ENCODE measurements at places on chromosomes 7 and 10.
A peak's percentile ranks its signal among the peaks of the same experiment; 100 is the strongest.

DNA sequence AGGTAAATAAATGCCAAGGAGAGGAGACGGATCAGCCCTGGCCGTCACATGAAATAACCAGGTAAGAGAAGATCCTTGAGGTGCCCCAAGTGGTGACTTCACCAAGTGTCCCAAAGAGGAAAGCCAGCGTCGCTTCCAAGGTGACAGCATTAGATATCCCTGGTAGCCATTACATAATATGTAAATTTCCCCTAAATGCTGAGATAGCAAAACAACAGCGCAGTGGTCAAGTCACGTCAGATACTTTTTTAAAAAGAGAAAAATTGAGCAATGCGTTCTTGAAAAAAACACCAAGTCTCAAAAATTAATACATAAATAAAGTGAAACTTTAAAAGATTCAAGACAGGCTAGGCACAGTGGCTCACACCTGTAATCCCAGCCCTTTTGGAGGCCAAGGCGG, 100.2 kb downstream of the HTR5A start:
- DNase-seq, result no peak

GRCh38 chr7:50943482-50943881, 160.8 kb upstream of the GRB10 start:
- DNase-seq, result no peak

DNA sequence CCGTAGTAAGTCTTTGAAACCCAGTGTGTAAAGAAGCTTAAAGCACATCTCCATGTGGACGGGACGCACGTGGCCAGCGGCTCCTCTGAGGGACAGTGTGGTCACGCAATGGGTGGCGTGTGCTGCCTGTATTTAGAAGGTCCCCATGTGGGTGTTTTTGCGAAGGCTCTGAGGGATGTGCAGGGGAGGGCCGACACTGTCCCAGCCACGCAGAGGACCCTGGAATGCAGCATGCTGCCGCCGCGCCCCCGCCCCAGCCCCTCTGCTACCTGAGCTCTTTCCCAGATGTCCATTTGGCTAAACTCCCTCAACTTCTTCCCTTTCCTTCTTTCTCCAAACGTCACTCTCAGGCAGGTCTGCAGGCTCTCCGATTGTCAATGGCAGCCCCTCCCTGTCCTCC, 8.8 kb downstream of the PFKP start:
- DNase-seq, result no peak

DNA sequence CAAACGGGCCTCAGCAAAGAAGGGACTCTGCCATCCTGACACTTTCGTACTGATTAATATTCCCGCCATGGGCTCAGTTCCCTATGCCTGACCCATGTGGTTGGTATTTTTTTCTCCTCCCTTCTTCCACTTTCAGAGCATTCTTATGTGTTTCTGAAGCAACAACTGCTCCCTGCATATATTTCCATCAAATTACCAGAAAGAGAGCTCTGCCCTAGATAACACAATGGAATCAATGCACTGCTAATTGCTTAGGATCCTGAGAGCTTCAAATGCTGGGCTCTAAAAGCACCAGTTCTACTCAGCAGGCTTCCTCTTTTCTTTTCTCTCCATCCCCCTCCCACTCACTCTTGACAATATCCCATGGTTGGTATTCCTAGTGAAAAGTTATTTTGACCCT, 5.3 kb downstream of the TECTB start:
- DNase-seq, result no peak

GRCh38 chr10:86100581-86101061, 266.0 kb downstream of the GRID1 start:
- DNase-seq, result peak; percentile 41

GRCh38 chr7:43693687-43694398, 35.5 kb downstream of the COA1 start:
- no peak for DNase-seq

DNA sequence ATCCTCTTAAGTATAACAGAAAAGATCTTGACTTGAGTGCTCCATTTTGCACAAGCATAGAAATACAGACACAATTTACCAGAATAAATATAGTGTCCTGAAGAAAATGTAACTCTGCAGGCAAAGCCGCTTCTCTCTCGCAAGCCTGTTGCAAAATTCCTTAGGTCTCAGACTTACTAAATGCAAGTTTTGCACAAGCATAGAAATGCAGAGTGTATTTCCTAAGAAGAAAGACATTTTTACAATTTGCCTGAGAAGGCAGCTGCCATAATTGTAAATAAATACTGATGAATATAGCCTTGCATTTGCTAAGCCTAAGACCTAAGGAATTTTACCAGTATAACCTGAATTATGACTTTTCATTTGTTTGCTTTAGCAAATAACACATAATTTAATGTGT, 67.1 kb downstream of the AGMO start:
- no peak for DNase-seq

- peak; percentile 96 for DNase-seq
Observed at GRCh38 chr7:1056785-1057410, 12.6 kb downstream of the GPR146 start.

DNA sequence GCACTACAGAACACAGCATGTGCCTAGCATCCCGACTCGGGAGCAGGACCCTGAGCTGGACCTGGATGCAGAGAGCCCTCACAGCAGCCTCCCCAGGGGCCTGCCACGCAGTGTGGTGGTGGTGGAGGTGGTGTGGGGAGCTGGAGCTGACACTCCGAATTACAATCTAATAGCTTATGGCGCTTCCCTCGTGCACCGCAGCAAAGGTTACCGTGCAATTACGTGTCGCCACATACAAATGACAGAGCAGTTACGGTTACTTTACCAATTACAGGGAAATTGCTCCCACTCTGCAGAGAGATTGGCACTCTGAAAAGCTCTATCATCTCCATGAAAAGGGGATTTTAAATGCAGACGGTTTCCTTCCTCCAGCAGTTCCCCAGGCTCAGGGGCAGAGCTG, 81.8 kb downstream of the PLXNA4 start:
- no peak for DNase-seq

- no peak for DNase-seq
Observed at GRCh38 chr7:139857791-139858190, 28.7 kb downstream of the TBXAS1 start.

DNA sequence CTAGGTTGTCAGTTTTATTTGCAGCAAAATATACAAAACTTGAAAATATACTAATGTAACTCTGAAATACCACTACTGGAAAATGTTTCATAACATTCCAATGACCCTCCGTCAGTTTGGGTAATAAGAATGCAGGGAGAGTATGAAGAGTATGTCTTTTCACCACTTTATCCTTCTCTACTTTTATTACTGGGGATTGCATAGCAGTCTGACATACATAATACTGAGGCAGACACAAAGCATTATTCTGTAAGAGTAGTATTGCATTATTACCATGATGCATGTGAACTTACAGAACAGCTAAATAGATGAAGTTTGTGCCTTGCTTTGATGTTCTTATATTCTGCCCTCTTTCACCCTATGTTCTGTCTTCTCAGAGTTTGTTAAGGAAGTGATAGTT, 151.8 kb upstream of the TPK1 start:
- DNase-seq, result peak; percentile 58

- DNase-seq, result no peak
Observed at GRCh38 chr10:114694062-114694461, 36.0 kb upstream of the ABLIM1 start.

- DNase-seq, result no peak
Observed at GRCh38 chr10:8192301-8192700, 137.8 kb downstream of the GATA3 start.

DNA sequence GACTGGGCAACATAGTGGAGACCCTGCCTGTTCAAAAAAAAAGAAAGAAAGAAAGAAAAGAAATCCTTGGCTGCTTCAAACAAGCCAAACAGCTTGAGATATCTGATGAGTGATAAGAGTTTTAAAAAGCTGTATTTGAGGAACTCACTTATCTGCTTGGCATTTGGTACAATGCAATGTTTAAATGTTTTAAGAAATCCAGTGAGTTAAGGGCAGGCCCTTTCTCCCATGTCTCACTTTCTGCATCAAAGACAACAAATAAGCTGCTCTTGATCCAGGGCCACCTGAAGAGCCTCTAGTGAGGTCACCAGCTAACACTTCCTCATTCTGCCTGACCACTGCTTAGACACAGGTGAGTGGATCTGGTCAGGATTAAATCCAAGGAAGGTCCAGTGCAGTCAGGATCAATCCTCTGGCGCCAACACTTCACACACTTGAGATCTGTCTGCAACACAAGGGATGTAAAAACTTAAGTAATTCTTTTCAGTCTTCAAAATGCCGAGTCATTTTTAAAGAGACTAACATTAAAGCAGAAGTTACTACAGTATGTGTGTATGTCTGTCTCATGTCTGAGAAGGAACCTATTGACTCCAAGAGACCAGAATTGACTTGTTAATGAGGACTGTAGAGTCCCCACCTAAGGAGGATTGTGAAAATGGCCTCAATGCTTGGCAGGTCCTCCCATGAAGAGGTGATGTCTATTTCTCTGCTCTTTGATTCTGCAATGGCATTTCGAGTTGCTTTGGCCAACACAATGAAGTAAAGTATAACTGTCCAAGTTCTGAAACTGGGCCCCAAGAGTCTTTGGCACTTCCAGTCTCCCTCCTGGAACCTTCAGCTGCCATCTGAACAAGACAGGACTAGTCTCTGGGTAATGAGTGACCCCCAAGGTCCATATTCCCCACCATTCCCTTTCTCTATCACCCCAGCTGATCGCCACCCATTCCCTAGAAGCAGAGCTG, 43.1 kb downstream of the CREB3L2 start:
- DNase-seq, result peak; percentile 88

GRCh38 chr10:60525716-60526585, 136.3 kb upstream of the ANK3 start:
- peak; percentile 4 for DNase-seq

GRCh38 chr7:32042900-32043299, 27.3 kb downstream of the PDE1C start:
- no peak for DNase-seq

DNA sequence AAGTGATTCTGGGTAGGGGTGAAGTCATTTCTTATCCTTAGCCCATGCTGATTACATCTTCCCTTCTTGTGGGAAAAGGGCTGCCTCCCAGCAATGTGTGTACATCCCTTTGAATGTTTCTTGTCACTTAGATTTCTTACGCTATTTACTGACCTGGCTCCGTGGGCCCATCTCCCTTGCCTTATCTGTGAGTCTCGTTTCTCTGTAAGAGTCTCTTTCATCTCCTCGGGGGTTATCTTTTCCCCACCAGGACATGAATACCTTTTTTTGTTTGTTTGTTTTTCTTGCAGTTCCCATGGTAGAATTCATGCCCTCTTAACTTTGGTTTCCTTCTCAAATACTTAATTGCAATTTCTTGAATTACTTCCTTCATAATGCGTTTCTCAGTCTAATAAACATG, 107.7 kb downstream of the BAMBI start:
- no peak for DNase-seq

DNA sequence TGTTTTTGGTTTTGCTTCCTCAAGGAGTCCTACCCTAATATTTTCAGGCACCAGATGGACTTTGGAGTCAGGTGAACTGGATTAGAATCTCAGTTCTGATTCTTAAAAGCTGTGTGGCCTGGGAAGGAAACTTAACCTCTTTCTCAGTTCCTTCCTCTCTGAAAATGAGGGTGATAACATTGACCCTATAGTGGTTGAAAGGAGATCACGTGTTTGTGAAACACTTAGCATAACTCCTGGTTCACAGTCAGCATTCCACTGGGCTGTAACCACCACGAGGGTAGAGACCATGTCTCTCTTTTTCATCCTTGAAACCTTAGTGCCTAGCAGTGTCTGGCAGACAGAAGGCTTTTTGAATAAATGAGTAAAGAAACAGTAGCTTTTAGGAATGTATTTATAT, 16.7 kb downstream of the LSMEM1 start:
- no peak for DNase-seq

DNA sequence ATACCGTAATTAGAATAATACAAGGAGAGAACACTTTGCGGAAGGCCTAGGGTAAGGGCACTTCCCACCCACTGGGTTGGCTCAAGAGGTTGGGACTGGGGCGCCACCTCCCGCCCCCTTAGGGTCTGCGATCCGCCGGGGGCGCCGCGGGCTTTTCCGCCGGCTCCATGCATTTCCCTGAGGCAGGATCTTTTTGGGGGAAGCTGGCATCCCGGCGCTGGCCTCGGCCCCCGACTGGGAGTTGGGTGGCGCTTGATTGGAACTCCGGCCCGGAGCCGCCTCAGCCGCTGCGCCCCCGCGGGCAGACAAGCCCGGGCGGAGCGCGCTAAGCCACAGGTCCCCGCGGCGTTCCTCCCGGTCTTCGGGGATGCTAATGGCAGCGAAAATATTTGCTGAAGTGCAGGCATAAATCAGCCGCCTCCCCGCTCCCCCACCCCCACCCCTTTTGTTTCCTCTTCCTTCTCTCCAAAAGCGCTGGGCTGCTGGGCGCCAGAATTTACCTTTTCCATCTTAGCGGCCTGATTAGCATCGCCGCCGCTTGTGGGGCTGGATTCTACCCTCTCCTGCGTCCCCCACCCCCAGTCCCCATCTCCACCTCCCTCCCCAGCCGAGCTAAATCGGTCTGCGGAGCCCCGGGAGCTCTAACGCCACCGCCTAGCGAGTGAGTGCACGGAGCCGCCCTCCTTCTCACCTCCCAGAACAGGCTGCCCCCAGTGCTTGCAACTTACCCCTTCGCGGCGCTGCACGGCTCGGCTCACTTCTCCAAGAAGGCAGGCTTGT, 5.1 kb downstream of the UNC5B start:
- no peak for DNase-seq

DNA sequence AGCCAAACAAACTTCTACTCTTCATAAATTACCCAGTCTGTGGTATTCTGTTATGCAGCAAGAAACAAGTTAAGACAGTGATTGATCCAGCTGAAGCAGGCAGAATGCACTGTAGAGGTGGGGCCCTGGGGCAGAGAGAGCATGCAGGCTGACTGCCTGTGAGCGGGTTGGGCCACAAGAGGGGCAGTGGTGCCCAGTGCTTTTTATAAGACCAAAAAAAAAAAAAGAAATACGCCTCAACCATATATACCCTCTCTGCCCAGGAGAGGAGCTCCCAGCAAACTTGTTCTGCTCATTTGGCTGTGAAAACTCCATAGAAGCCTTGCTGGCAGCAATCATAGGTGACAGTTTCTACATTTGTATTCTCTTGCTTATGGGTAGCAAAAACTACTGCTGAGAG, 104.7 kb downstream of the SORBS1 start:
- DNase-seq, result no peak

- no peak for DNase-seq
Observed at GRCh38 chr10:109727436-109727835, 195.9 kb downstream of the XPNPEP1 start.

GRCh38 chr10:35416619-35417312, 80.5 kb downstream of the CCNY start:
- no peak for DNase-seq

- DNase-seq, result no peak
Observed at GRCh38 chr10:4046712-4047354, 261.8 kb upstream of the KLF6 start.

GRCh38 chr7:50359258-50359994, 54.9 kb downstream of the IKZF1 start:
- no peak for DNase-seq

- no peak for DNase-seq
Observed at GRCh38 chr10:30189238-30189580, 129.8 kb upstream of the JCAD start.

DNA sequence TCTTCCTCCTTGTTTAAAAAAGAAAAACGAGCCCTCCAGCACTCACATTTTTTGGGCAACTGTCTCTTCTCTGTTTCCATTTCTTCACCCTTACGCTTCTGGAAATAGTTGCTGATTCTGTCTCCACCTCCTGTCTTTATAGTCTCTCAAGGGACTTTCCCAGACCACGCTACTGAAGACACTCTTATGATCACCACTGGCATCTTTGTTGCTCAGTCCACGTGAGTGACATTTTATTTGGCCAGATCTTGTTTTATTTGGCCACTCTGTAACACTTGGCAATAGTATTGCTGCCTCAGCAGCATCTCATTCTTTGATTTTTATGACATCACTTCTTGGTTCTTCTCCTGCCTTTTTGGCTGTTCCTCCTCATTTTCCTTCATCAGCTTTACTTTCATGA, 21.6 kb upstream of the NME8 start:
- DNase-seq, result no peak

All from trophoblast cell (in vitro differentiated cells and primary cell).